ENCODE measurements at places on chromosomes 16 and 17.

DNA sequence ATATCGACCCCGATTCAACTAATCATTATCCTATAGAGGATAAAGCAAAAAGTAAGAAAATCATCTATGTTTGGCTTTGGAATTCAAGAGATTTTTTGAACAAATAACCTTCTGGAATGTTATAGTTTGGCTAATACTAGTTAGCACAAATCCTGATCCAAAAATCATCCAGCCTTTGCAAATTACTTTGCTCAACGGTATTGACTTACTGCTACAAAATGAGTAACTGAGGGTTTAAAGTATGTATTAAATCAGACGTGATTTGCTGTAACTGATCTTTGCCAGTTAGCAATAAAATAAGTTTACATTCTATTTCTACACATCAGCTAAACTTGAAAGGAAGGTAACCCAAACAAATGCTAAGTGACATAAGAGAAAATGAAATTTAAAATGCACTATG, 6.5 kb downstream of the MED13 start:
- no peak for DNase-seq

- DNase-seq = no peak
Measured at GRCh38 chr16:2267913-2268666, at the start of gene RNPS1. Gene RNPS1, minus strand, starts transcription at chr16:2268126. Its CDS starts 3,483 bp downstream, at chr16:2264643.

DNA sequence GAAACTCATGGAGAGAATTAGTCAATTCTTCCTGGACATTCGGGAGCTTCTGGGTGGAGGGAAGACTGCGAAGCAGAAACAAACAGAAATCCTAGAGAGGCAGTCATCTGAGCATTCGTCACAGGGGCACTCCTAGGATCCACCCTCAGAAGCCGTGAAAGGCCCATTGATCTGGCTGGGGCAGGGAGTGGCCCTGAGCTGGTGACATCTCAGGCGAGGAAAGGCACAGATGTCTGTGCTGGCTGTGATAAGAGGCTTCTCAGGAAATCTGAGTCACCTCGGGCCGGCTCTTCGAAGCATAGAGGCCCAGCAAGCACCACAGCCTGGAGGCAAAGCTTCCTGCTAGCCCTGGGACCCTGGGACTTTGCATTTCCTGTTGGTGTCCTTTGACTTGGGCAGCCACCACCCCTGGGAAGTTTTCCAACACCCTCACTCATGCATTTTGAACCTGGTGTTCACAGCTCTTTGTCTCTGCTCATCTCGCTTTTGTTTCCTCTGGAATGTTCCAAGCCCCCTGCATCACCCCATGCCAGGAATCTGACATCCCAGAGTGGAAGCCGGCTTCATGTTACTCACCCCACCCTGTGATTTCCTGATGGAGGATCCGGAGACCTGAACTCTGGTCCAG, 23.3 kb upstream of the CDRT4 start:
- no peak for DNase-seq

- no peak for DNase-seq
Measured at GRCh38 chr16:72554935-72555334, 383.0 kb upstream of the PMFBP1 start.

DNA sequence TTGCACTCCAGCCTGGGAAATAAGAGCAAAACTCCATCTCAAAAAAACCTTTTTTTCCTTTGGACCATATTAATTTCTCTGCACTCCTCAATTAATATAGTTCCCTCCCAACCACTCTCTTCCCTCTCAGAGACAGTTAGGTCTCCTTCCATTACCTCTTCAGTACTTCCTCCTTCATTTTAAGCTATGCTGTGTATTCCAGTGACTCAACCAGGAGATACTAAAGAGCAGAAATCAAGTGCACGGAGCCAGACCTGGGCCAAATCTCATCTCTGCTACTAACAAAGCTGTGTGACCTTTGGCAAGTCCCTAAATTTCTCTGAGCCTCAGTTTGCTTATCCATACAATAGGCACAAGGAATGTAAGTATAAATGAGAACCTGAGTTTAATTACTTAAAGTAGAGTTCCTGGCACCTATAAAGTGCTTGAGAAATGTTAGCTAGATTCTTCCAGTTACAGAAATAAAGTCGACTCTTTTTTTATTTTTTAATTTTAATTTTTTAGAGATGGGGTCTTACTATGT, 8.5 kb downstream of the PECAM1 start:
- DNase-seq = no peak

- DNase-seq = no peak
Measured at GRCh38 chr17:71779482-71779881, 341.3 kb upstream of the SOX9 start.

GRCh38 chr16:52577130-52577706, 30.3 kb upstream of the TOX3 start:
- DNase-seq = no peak

- no peak for DNase-seq
Measured at GRCh38 chr16:50889276-50889675, 147.4 kb downstream of the CYLD start.

DNA sequence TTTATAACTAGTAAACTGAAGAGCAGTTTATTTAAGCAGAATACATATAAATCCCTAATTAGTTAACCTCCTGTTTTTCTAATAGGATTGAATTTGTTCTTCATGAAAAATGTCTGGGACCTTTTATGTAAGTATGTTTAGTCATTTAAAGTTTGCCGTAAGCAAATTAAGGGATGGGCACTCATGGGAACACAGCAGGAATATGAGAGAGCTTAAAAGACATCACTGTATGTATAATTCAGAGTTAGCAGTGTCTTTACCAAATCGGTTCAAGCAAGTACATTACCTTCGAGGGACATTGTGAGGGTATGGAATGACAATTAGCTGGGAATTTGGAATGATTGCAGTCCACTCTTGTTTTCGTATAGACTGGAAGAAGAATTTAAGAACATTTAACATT, 17.7 kb upstream of the NETO2 start:
- no peak for DNase-seq

GRCh38 chr17:66951605-66951953, 12.9 kb upstream of the CACNG4 start:
- no peak for DNase-seq

DNA sequence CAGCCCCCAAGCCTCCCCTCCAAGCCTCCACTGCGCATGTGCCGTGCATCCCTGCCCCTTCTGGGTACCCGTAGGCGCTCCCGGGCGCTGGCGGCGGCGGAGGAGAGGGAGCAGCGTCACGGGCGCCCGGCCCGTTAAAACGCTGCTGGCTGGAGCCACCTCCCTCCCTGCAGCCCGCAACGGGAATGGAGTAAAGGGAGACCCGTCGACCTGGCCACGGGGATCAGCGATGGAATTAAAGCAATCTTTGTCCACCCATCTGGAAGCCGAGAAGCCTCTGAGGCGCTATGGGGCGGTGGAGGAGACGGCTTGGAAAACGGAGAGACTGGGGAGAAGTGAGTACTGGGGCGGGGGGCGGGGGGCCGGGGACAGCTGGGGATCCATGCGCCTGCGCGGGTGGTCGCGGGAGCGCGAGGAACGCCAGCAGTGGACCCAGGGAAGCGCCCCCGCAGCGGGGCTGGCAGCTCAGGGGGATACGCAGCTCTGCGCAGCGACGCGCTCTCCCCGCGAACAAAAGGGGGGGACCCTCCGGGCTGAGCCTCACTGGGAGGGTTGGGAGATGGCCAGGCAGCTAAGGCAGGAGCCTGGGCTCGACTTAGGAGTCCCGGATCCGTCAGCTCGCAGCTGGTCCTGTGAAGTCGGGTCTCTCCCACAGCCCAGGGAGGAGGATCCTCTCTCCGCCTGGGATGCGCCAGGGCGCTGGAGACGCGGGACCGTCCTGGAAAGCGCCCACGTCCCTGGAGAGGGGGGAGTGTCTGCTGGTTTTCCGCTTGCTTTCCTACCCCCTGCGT, at the start of gene BMERB1:
Gene BMERB1, plus strand, starts transcription at position 164 of the 791 bp plus-strand sequence. Its CDS starts 66 bp downstream, at position 230.
- DNase-seq = peak; percentile 35

DNA sequence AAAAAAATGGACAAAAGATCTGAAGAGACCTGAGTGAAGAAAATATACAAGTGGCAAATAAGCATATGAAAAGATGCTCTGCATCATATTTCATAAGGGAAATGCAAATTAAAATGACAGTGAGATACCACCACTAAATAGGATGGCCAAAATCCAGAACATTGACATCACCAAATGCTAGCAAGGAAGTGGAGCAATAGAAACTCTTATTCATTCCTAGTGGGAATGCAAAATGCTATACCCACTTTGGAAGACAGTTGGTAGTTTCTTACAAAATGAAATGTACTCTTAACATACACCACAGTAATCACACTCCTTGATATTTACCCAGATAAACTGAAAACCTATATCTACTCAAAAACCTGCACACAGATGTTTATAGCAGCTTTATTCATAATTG, 33.6 kb downstream of the DHRS7B start:
- DNase-seq = no peak

DNA sequence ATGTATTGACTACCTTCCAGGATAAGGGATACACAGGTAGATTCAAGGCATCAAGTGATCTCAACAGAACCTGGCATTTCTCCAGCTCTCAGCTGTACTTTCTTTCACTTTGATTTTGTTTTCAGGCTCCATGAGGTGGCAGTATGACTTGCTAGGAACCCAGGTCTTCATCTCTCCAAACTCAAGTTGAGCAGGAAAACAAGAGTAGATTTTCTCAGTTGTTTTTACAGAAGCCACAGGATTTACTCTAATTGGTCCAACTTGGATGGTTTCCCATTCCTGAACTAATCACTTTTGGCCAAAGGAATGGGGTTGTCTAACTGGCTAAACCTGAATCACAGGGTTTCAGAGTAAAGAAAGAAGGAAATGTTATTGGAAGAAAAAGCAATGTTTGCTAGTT, 146.6 kb downstream of the TRIM37 start:
- no peak for DNase-seq

GRCh38 chr16:14335297-14335696, 264.2 kb downstream of the MRTFB start:
- no peak for DNase-seq

DNA sequence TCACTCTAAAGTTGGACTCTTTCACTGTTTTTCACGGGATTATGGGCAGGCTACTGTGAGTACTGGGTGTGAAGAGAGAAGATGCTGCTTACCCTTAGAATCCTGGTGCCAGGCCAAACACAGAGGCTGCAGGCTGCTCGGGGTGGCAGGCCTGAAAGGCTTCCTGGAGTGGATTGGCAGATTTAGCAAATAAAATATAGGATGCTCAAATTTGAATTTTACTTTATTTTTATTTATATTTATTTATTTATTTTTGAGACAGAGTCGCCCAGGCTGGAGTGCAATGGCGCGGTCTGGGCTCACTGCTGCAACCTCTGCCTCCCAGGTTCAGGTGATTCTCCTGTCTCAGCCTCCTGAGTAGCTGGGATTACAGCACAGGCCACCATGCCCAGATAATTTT, 14.9 kb upstream of the STAC2 start:
- DNase-seq = no peak

GRCh38 chr17:68603656-68604055, 2.5 kb upstream of the FAM20A start:
- no peak for DNase-seq

DNA sequence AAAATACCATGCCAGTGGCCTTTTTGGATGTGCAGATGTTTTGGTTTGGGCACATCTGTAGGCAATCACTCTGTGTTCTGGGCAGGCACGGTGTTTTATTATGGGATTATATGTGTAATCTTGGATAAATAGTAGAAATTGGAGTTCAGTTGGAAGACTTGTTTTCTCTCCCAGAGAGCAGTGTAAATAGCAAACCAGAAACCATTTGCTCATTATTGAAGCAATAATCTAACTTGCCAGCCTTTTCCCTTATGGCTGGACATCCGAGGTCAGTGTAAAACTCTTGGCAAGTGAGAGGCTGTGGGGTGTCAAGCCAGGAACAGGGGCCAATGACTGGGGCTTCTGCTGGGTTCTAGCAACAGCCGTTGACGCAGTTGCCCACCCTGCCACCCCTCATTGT, 69.9 kb downstream of the IRX3 start:
- DNase-seq = no peak

GRCh38 chr16:49505556-49505955, 132.0 kb downstream of the C16orf78 start:
- no peak for DNase-seq

DNA sequence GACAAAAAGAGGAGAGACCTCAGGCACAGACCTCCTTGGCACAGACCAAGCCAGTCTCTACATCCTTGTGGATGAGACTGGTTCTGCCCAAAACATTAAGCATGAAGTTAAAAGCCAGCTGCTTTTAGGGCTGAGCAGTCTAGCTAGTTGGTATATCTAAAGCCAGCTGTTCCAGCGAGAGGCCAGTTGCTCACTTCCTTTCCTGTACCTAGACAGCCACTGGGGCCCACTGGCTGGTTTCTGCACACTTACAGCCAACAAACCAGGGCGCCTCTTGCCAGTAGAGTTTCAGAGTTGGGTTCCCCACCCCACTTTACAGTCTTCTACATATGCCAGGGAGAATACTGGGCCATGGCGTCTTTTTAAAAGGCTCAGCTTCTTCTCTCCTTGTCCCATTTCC, 242.4 kb downstream of the ZFHX3 start:
- DNase-seq = no peak

DNA sequence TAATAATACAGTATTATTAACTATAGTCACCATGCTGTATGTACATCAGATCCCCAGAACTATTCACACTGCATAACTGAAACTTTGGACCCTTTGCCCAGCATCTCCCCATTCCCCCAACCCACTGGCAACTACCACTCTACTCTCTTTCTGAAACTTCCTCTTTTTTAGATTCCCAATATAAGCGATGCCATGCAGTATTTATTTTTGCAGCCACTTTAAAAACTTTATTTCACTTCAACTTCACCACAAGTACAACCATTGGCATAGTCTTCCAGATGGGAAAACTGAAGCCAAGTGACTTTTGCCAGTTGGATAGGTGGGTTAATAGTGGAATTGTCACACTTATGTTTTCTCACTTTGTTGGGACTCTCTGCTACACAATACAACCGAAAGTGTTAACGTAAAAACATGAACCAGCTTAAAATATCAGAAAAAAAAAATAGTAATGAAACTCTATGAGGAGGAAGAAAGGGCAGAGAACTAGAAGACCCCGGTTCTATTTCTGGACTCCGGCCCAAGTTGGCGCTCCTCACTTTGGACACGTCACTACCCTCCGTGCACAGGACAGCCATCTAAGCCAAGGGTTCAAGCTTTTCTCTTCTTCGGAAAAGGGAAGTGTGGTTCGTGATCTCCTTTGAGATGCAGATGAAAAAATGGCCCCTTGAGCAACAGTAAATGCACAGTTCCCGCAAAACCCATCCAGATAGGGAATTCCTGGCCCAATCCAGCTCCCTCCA, 743 bp downstream of the SHCBP1 start:
- no peak for DNase-seq

GRCh38 chr17:58415371-58416055, 1.8 kb downstream of the RNF43 start:
- no peak for DNase-seq

DNA sequence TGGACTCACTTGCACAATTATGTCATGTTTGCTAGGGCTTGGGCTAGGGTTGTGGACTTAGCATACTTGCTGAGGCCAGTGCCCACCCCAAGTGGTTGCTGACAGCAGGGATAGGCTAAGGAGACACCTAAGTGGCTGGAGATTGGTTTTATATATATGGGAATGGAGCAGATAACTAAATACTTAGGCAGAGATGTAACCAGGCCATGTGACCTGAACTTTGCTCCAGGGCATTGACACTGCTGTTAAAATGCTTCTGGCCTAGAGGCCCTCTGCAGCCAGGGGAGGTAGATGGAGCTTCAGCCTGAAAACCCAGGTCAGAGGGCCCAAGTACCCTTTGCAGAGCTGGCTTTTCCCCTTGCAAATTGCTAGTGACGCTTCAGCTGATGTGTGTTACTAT, 1.4 kb upstream of the ITGB3 start:
- no peak for DNase-seq

Measured in cerebellar nuclear complex (tissue), 1 donor.